ENCODE measurements at places on chromosomes 7 and 10.

DNA sequence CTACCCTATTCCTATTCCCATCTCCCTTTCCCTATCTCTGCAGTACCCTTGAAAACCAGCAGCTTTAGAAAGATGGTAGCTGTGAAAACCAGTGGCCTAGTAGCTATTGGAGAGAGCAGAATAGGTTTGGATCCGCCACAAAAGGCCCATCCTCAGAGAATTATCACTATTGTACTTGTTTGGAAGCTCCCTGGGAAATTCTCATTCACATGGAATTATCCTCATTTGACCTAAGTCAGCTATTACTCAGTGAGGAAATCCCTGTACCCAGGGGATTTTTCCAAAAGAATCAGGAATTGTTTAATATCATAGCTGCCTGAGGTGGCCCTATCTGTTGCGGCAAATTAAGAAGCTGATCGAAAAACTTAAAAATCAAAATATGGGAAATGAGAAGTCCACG is 51.6 kb downstream of the DGKI start:
- no peak for DNase-seq

DNA sequence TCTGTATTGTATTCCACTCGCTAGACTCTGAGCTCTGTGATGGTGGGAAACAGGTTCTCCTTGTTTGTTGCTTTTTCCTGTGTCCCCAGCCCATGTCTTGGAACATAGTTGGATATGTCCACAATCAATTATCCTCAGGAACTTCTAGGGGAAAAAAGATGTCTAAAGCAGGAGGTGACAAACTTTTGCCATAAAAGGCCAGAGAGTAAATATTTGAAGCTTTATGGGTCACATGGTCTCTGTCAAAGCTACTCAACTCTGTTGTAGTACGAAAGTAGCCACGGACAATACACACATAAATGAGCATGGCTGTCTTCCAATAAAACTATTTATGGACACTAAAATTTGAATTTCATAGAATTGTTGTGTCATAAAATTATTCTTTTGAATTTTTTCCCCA is 220.5 kb downstream of the CHCHD3 start:
- no peak for DNase-seq

- no peak for DNase-seq
Observed at GRCh38 chr7:33248671-33249070, 119.3 kb downstream of the BBS9 start.

DNA sequence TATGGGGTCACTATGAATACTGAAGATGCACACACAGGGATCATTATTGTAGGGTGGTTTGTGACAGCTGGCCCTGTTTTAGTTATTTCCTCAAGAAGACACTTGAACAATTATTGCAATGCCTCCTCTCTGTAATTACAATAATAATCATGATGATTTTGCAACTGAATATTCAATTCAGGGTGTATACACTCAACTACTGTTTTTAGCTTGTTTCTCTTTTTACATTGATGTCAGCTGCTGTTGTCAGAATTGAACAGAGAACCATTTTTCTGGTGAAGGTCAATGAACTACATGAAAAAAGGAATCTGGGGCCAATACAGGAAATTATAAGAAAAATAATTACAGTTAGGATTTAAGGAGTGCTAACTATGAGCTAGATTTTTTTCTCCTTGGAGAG is 28.6 kb upstream of the MKLN1 start:
- no peak for DNase-seq

DNA sequence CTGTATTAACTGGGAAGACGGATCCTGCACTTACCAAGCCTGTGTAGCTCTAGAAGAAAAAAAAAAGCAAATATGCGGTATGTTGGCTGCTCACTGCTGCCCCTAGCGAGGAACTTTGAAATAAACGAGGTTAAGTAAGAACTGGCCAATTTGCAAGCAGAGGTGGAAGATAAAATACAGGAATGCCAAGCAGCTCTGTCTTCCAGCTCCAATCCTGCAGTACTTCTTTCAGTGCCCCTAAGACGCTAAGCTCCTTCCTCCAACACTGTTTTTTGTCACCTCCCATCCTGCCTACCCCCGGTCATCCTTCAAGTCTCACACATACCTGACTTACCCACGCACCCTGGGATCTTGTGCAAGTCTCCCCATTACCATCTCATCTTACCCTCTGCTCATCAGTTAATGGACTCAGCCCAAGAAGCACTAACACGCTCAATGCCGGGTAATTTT is 809 bp downstream of the C10orf143 start:
- DNase-seq = peak; percentile 58

GRCh38 chr10:11787374-11787773 is 35.8 kb upstream of the PROSER2 start:
- no peak for DNase-seq

- DNase-seq = no peak
Observed at GRCh38 chr7:55185321-55185802, 166.5 kb downstream of the EGFR start.

- no peak for DNase-seq
Observed at GRCh38 chr7:97735075-97735474, 3.2 kb downstream of the TAC1 start.

- peak; percentile 88 for DNase-seq
Observed at GRCh38 chr7:2209146-2209960, 23.4 kb downstream of the MAD1L1 start.

DNA sequence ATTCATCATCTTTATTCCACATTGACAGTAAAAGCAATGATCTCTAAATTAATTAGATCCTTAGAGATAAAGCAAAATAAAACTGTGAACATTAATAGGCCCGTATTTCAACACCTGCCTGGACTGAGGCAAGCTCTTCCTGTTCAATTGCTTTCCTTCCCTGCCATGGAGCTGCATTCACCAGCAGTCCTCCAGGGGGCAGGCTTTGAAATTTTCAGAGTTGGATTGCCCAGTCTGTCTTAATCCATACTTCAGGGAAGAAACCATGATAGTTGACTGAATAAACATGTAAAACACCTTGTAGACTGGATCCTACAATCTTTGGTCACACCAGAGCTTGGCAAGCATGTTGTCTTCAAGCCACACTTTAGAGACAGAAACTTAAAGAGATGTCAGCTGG is 936.6 kb downstream of the NRG3 start:
- DNase-seq = peak; percentile 64

DNA sequence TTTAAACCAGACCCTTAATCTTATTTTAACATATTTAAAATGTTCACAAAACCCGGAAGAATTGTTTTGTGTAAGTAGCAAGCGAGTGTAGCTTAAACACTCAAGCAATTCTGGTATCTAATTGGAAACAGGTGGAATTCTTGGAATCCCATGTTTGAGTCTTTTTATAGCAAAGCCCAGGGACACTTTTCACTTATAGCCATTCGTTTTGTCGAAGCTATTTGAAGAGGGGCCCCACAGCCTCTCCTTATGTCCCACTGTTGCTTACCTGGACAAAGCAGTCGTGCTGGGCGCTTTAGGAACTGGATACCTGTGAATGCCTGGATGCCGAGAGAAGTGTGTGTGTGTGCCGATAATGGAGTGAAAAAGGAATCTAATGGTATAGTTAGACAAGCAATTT is 3.3 kb downstream of the CUX1 start:
- DNase-seq = no peak

DNA sequence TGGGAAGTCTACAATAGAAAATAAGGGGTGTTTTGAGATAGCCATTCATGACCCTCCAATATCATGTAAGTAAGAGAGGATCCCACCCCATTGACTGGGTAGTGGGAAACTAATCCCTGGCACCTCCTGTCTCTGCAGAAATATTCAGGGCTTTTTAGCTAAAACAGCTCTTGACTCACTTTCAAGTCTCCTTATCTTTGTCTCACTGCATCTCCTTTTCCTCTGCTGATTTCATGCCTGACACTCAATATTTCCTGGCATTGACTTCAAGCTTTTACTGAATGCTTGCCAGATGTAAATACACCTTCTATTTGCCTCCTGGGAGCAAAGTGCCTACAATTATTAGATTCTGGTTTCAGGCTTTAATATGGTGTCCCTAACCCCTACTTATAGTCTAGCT is 57.1 kb downstream of the CHRM2 start:
- DNase-seq = no peak

DNA sequence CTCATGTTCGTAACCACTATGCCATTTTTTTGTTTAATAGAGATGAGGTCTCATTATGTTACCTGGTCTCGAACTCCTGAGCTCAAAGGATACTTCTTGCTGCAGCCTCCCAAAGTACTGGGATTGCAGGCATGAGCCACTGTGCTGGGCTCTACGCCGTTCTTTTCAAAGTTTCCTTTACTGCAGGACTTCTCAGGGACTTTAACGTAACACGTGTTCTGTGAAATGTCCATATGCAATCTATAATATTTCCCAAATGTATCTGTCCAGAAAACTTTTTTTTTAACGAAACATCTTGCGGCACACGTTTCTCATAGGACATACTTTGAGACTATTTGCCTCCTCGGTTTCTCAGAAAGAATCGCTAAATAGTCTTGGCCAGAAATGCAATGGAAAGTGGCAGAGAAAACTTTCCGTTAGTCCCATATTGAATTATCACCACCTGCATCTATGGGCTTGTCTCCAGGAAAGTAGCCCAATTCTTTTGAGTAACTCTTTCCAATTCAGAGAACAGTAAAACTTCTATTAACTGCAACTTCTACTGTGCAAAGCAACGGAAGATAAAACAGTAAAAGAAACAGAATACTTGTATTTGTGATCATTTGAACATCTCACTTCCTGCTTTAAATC is 96.3 kb downstream of the ELMO1 start:
- no peak for DNase-seq

- DNase-seq = no peak
Observed at GRCh38 chr7:43757073-43757720, 1.3 kb upstream of the BLVRA start.

- no peak for DNase-seq
Observed at GRCh38 chr7:45420843-45421495, 153.2 kb upstream of the ADCY1 start.

GRCh38 chr7:135798095-135798494 is 49.5 kb upstream of the FAM180A start:
- no peak for DNase-seq

- DNase-seq = peak; percentile 56
Observed at GRCh38 chr10:43689618-43689954, 40.9 kb upstream of the ZNF32 start.

- DNase-seq = no peak
Observed at GRCh38 chr7:79786187-79786586, 332.7 kb upstream of the MAGI2 start.

DNA sequence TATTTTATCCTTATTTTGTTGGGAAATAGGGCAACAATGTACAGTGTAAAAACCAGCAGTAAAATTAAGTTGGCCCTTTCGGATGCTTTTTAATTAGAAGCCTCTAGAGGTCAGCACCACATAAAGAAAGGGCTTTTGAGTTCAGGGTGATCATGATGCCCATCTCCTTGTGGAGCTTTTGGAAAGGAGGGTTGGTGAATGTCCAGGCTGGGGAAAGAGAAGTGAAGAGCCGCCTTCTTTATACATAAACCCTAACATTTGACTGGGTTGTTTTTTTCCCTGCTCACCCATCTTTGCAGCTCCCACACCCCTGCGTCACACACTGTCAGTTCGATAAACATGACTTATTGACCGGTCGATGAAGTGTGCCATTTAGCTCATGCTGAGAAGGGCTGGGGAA is 29.8 kb downstream of the MTURN start:
- DNase-seq = no peak
